ENCODE measurements at places on chromosomes 12 and 14.

DNA sequence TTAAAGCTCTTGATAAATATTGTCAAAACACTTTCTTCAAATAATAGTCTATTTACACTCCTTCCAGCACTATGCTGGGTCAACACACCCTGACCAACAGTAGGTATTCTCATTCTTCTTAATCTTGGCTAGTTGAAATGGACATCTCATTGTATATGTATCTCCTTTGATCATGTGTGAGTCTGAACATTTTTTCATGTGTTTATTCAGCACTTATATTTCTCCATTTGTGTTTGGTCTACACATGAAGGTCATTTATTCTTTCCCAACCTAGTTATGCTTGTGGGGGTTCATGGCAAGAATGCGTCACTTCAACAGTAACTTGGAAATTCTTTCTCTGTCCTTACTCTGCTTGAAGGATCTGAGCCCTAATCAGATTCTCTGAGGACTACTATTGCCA lies 133.1 kb upstream of the ARID2 start:
- no peak for DNase-seq

GRCh38 chr12:57779736-57780135 lies 2.9 kb upstream of the TSFM start:
- DNase-seq, result no peak

DNA sequence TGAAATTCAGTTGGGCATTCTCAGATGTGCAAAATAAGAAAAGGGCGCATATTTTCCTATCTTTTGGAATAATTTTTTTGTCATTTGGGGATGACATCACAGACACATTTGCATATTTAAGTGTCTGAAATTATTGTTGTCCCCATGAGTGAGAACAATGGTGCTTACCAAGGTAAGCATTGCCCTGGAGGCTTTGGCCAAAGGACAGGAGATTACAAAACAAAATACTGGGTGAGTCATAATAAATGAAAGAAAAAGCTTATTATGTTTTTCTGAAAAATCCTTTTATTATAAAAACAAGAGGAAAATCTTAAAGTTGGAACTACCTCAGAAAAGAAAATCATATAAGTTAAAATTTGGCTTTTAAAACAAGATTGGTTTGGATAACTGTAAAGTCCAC lies 254.9 kb downstream of the BTG1 start:
- DNase-seq, result no peak

GRCh38 chr14:61461808-61462275 lies 140.5 kb downstream of the PRKCH start:
- DNase-seq, result peak; percentile 29

DNA sequence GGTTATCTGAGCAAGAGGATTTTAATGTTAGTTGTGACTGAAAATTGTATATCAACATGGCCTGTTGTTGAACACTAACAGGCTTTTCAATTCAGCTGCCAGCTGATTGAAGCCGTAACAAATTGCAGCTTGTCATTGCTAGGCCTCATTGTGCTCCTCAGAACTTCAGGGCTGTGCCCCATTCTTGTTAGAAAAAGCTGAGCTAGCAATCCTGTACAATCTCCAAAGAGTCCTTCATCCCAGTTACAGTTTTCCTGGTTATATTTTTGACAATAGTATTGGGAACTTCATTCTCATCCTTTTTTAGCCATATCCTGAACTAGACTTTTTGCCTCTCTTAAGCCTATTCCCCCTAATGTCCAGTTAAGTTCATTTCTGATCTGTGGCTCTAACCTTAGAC lies 564.1 kb upstream of the ATXN7L3B start:
- DNase-seq, result no peak

DNA sequence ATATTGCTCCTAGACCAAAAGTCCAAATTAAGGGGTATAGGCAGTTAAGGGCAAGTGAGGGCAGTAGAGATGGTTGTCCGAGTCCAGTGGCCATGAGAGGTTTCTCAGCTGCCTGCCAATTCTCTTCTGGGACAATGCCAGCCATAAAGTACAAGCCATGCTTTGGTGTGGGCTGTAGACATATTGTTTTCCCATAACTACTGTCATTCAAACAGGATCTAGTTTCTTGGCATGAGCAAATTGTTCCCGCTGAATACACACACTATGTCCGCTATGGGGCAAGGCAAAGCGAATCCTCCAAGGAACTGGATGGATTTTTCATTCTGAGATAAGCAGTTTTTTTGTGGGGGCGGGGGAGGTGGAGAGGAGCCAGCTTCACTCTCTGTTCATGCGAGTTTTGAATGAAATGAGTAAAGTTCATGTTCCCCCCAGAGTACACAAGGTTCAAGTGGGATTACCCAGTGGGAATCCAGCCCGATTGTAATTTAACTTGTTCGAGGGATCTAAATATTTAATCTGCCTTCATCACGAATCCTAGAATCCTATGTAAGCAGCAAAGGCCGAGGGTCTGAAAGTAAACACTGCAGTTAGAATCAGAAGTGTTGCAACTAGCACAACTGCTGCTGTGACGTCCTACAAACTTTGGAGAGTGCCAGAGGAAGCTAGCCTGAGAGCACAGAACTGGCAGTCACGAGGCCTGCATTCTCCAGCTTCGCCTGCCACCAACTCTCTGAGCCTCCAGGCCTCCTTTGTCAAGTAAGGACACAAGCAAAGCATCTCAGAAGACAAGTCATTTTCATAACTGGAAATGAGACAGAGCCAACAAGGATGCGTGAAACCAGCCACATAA lies 137.0 kb downstream of the CRADD start:
- DNase-seq, result no peak

DNA sequence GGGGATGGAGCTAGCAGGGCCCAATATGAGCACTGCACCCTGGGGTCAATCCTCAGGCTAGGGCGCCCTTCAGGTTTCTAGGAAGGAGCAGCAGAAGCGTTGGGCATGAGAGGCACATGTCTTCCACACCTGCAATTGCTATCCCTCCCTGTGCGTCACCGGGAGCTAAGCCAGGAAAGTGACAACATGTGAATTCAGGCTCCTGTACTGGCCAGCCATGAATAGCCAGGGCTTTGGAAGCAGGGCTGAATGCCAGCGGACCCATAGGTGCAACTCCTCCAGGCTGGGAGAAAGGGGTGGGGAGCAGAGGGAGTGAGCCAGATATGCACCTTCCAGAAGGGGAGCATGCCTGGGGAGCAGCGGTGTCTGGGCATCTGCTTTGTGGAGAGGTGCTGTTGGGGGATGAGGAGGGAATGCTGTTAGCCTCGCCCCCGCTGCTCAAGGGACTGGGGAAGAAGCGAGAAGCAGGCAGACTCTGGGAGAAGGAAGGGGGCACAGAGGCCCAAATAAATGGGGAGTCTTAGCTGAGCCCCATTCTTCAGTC lies 6.1 kb downstream of the HOXC5 start:
- no peak for DNase-seq

GRCh38 chr12:88185988-88186387 lies 43.9 kb downstream of the TMTC3 start:
- DNase-seq, result peak; percentile 22

DNA sequence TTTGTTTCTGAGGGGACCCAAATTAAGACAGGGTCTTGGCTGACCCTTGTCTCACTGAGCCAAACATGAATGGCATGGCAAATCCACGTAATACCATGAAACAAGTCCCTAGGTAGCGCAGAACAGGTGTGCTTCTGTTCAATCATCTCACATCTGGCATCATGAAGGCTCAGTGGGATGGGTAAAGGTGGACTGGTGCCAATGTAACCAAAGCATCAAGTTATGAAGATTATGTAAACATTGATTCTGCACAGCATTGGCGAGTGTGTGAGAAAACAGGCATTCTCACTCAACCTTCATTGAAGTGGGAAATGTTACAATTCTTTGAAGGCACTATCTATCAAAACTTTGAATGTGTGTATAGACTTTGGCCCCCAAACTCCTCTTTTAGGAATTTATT lies 41.9 kb downstream of the PTGER2 start:
- peak; percentile 22 for DNase-seq

GRCh38 chr12:99435095-99435791 lies 212.3 kb upstream of the GARIN6 start:
- DNase-seq, result no peak

DNA sequence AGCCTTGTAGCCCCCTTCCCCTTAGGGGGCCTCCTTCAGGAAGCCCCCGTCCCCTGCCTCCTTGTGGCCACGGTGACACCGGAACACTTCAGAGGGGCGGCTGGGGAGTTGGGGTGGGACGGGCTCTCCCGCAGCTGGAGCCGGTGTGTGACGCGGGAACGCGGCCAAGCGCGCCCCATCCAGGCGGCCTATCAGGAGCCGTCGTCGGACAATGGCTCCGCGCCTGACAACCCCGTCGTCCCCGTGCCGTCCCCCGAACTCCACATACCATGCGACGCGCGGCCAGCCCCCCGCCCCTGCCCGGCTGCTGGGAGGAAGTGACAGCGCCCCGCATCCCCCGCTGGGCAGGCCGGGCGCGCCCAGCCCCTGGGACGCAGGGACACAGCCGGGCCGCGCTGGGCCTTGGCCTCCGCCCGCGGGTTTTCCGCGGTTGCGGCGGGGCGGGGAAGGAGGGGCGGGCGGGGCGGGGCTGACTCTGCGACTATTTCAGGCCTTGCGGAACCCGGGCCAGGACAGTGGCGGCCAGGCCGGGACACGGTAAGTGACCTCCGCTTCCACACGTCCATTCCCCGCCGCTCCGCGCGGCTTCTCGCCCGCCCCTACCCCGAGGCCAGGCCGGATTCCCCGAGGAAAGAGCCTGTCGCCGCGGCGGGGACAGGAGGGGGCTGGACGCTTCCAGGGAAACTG lies at the start of gene TNFAIP2:
Gene TNFAIP2 (plus strand): TSS at position 515 of the 687 bp plus-strand sequence. CDS start 2,997 bp downstream, outside the sequence.
- DNase-seq, result peak; percentile 47

GRCh38 chr14:52692248-52692962 lies 3.0 kb downstream of the ERO1A start:
- DNase-seq, result no peak

DNA sequence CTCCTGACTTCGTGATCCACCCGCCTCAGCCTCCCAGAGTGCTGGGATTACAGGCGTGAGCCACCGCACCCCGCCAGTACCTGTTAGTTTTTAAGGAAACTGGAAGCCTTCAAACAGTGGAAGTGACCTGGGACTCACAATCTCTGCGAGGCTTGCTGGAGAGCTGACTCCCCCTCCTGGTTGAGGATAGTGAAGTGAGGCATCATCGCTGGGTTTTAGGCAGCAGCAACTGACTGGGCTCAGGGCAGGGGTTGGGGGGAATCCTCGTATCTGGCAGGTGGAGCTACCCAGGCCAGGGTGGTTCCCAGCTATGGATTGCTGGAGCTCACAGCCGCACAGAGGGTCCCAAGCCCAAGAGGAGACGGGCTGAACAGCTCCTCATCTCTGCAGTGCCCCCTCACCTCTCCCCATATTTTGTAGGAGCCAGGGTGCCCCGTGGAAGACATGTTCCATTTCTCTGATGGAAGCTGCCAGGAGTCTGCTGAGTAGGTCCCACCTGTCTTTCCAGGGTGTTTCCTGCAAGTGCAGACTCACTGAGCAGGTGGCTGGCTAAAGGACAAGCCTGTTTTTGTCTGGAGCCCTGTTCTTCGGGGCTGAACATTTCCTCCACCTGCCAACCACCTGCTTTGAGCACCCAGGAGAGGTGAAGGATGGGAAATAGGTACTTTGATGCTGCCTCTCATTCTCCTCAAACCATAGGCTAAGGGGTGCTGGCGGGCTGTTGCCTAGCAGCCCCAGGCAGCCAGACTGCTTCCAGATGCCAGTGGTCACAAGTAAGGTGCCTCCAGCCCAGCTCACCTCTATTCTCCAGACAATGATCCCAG lies 3.1 kb downstream of the AVIL start:
- DNase-seq, result peak; percentile 78

DNA sequence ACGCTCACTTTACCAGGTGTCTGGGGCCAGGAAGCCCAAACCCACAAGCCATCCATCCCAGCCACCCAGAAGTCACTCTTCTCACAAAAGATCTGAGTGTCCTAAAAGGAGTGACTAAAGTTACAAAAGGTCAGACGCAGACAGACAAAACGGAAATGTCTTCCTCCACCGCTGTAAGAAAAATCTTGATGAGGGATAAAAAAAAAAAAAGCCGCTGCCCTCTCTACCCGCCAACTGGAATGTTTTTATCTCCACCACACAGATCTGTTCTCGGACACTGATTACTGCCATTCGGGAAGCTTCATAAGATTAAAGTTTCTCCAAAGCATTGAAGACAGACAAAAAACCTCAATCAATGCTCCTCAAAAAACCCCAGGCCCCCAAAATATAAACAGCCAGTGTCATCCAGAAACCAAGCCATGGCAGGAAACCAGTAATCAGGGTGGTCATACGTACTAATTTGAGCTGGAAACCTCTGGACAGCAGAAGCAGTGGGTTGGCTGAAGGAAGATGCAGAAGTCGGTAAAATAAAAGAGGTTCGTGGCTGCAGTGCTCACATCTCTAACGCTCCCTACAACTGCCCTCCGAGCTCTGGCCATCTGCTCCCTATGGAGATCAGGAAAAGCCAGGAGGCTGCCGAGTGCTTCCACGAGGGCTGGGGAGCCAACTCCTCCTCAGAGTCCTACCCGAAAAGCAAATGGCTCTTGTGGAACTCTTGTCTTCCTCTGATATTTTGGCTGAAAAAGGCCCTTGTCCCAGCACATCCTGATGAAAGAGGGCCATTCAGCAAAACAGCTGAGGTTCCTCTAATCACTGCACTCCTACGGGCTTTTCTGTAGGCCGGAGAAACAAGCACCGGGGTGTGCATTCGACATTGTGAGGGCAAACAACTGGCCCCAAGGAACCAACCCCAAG lies 30.3 kb downstream of the SSH1 start:
- no peak for DNase-seq

DNA sequence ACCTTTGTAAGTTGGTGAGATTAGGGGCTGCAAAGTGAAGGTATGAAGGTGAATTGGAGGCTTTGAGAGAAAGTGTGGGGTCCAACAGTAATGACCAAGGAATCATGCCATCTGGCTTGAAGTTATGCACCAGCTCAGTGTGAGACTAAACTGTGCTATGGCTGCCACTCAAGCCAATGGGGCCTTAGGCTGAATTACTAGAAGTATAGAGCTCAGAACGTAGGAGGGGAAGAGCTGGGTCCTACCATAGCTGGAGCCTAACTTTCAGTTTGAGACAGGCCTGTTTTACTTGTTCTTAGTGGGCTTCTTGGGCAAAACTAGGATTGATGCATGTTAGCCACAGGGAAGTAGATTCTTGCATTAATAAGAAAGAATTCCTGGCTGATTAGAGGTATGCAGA lies 194.0 kb downstream of the TSPAN9 start:
- no peak for DNase-seq

DNA sequence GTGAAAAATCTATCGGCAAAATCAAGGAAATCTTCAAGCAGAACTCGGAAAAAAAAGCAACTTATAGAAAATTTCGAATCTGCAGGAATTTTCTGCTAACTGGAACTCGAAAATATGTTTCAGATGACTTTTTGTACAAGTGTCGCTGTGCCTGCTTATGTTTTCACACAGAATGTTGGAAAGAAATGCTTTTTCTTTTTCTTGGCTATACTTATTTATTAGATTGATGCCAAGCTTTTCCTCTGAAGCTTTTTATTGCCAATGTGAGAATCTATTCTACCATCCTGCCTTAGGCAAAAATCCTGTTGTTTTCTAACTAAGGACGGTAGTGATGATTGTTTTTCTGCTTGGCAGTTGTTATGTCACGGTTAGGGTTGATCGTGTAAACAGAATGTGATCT lies 65.8 kb downstream of the TRHDE start:
- no peak for DNase-seq

- no peak for DNase-seq
Measured at GRCh38 chr14:101359221-101360053, 201.9 kb upstream of the DIO3 start.

GRCh38 chr12:85829391-85829790 lies 6.8 kb downstream of the RASSF9 start:
- no peak for DNase-seq

- no peak for DNase-seq
Measured at GRCh38 chr12:90368081-90368480, 586.9 kb downstream of the CCER1 start.
